Activated CD4-positive, alpha-beta T cell treated with anti-CD3 and anti-CD28 coated beads, Interleukin-2, amount 50 U/mL, for 48 hours (primary cell): ENCODE measurements at places on chromosomes 11 and 22.

- no peak for DNase-seq
These were observed 272.9 kb downstream of the BRD1 start for GRCh38 chr22:49554741-49555140.

DNA sequence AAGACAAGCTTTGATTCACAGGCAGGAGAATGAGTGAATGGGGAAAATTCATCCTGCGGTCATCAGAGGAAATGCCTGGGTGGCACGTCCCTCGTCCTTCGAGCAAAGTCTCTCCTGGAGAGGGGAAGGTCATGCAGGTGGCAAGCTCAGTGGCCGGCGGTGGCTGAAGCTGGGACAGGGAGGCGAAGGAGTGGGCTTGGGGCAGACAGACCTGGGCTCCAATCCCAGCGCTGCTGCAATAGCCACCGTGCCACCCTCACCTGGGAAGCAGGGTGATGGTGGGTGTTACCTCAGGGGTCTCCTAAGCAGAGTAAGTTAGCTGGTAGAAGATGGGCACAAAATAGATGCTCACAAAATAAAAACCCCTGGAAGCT lies 22.4 kb upstream of the CACNG2 start:
- no peak for DNase-seq

- no peak for DNase-seq
These were observed 8.4 kb downstream of the SLCO2B1 start for GRCh38 chr11:75159151-75159953.

DNA sequence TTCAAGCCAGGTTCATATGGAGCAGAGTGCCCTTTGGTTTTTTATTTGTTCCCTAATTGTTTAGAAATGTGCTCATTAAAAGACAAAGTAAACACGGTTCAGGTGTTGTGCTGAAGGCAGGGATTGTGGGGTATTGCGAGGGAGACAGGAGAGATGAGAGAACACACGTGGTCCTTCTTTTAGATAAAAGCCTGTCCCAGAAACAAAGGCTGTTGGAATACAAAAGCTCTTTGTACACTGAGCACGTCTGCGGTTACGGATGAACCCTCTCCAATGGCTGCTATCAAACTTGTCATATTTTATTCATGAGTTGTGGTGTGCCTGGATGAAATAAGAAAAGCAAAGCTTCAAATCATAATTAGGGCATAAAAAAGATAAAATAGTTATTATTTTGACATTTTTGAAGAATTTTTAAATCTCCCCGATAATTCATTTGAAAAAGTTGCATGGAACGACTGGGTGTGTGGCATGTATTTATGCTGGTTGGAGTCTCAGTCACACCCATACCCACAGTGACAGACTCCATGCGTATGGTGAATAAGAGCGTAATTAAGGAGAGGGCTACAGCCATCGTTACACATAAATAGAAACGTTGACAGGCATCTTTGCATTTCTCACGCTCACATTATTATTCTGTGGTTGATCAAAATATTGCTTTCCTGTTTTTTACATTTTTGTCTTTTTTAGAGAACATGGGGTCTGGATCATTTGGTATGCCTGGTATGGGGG lies 92.9 kb downstream of the NELL1 start:
- DNase-seq = no peak

DNA sequence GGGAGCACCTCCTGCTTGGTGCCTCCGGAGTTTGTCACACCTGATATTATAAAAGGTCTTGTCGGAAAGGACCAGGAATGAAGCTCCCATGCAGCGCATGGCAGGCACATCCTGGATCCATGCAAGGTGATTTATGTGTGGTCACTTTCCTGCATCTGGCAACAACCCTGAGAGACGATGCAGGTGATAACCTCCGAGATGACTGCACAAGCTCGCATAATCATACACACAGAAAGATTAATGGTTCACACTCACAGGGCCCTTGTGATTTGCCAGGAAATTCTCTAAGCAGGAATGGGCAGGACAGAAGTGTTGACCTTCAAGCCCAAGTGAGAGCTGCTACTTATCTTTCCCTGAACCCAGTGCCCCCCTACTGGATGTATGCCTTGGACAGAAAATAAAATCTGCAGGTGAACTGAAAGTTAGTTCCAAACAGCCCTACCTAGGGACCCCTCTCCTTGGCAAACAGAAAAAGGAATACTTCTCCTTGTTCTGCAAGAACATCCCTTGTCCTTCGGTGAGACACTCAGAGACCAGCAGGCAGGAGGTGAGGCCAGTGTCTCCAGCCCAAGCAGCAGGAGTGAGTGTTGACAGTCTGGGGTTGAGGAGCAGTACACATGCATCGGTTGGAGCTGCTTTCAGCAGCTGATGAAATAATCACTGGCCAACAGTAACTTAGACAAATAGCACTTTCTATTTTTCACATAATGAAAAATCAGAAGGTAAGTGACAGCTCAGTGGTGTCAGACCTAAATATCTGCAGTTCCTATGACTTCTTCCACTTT lies 619.4 kb upstream of the B3GAT1 start:
- no peak for DNase-seq

GRCh38 chr11:114168691-114169090 lies 109.2 kb downstream of the ZBTB16 start:
- DNase-seq = no peak

DNA sequence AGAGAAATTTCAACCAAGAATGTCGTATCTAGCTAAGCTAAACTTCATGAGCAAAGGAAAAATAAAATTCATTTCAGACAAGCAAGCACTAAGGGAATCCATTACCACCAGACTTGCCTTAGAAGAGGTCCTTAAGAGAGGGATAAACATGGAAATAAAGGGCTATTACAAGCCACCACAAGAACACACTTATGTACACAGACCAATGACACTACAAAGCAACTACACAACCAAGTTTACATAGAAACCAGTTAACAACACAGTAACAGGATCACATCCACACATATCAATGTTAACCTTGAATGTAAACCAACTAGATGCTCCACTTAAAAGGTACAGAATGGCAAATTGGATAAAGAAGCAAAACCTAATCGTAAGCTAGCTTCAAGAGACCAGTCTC lies 38.0 kb downstream of the TMEM123 start:
- DNase-seq = no peak

GRCh38 chr11:110772863-110773262 lies 60.6 kb upstream of the ARHGAP20 start:
- no peak for DNase-seq

- DNase-seq = no peak
These were observed 40.4 kb downstream of the AMPD3 start for GRCh38 chr11:10495464-10495786.

GRCh38 chr11:44335052-44335760 lies 25.3 kb upstream of the ALX4 start:
- no peak for DNase-seq

- no peak for DNase-seq
These were observed 144.3 kb downstream of the TRPC6 start for GRCh38 chr11:101439488-101439887.

- DNase-seq = no peak
These were observed 44.9 kb downstream of the ADM start for GRCh38 chr11:10349806-10350205.

GRCh38 chr11:9784602-9785315 lies 120.9 kb downstream of the SWAP70 start:
- DNase-seq = no peak

- DNase-seq = no peak
These were observed 35.0 kb downstream of the SGSM3 start for GRCh38 chr22:40405178-40406062.

- DNase-seq = peak; percentile 23
These were observed 311 bp downstream of the APBB1 start for GRCh38 chr11:6418557-6419008.

- DNase-seq = no peak
These were observed 33.5 kb downstream of the MYO18B start for GRCh38 chr22:25775531-25775930.

DNA sequence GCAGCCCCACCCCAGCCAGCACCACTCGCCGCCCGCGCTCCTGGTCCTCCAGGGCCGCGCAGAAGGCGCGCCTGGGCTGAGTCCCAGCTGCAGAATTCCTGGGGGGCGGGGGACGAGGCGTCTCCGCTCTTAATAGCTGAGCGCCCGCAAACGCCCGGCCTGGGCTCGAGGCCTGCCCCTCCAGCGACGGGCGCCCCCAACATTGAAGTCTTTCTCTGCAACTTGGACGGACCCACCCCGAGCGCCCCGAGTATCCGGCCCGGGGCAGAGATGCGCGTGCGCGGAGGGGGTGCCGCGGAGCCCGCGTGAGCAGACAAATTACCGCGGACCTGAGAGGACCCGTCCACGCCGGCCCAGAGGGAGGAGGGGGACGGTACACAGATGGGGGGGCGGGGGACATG lies 6.7 kb upstream of the SYT7 start:
- DNase-seq = peak; percentile 20

- peak; percentile 53 for DNase-seq
These were observed 496 bp downstream of the EHBP1L1 start for GRCh38 chr11:65576232-65576866.

DNA sequence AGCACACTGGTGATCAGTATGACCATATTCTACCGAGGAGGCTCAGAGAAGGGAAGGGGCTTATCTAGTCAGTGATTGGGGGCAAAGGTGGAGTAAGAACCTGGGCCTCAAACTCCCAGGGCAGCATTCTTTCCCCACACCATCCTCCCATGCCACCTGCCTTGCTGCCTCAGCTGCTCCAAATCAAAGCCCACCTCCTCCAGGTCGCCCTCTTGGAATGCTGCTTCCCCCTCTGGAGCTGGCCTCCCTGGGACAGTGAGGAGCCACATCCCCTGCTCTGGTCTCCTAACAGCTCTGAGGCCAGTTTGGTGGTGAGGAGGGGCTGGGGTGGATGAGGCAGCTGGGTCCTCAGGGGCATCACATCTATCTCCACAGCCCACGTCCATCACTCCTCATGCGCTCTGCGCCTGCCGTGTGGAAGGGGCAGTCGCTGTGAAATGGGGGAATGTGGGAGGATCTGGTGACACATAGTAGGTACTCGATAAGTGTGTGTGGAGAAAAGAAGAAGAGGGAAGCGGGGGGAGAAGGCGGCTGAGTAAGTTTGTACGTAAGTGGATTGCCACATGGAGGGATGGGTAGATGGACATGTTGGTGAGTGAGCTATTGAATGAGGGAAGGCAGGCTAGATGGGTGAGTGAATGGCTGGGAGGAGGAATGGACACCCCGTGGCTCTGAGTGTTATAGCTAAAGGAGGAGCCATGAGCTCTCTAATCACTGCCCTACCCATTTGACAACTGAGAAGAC lies 16.1 kb upstream of the ARHGEF17 start:
- DNase-seq = no peak
